Melanocyte of skin (primary cell): ENCODE measurements at places on chromosomes 7 and 10. TPM values are rescaled to one million over a fixed set of nuclear protein-coding genes. Genes with fewer than 3 reads are reported as not detected.

The ZNF467 gene
- total RNA-seq = under 0.01 TPM in 1 of 2 replicates, not detected in the other

The RPEL1 gene
- under 0.01 TPM in 2 replicates for total RNA-seq

The FMC1 gene
- 15.1 and 20.7 TPM in 2 replicates for total RNA-seq

The TAS2R4 gene
- total RNA-seq = 1.4 and 2.5 TPM in 2 replicates

The FAM25A gene
- not detected in 2 replicates for total RNA-seq

The PIK3CG gene
- total RNA-seq = not detected in 2 replicates
